ENCODE measurements at places on chromosomes 13 and 19.

DNA sequence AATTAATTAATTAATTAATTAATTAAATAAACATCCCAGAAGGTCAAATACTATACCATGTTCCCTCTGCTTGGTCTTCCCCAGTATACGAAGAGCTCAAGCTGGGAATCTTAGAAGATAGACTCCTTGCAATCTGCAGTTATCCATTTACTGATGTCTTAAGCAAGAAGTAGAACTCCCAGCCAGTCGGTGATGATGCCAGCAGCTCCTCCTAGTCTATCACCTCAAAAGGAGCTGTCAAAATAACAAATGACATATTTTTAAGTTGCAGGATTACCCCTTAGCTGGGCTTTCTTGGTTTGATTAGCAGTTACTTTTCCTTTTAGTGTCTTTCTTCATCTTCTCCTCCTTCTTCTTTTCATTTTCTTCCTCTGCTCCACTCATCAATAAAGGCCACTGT is 6.0 kb upstream of the ZNF507 start:
- DNase-seq, result no peak

DNA sequence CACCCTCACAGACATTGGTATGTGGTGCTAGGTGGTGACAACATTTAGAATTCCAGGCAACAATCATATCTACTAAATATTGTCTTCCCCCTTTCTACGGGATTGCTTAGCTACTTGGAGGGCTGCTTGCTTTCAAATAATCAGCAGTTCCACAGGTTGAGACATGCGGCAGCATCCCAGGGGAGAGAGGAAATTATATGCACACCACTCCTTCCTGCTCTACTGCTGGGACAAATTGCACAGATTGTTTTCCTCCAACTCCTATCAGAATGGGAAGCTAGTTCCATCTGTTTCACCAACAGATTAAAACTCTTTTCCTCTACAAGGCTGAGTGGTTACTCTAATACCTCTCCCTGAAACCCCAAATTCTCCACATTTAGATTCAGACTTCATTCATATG is 275.4 kb downstream of the DNAJC15 start:
- DNase-seq, result no peak

DNA sequence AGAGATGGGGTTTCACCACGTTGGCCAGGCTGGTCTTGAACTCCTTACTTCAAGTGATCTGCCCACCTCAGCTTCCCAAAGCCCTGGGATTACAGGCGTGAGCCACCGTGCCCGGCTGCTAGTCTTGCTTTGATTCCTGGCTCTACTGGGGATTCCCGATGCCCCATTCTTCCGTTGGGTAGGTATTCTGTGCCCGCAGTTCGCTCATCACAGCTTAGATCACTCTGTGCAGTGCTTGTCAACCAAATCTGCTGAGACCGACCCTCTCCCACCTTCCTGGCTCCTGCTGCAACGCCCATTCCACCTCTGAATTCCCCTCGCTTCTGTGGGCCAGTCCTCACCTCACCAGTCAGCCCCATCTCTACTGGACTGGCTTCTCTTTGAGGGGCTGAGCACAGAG is 4.6 kb upstream of the ZNF414 start:
- no peak for DNase-seq

DNA sequence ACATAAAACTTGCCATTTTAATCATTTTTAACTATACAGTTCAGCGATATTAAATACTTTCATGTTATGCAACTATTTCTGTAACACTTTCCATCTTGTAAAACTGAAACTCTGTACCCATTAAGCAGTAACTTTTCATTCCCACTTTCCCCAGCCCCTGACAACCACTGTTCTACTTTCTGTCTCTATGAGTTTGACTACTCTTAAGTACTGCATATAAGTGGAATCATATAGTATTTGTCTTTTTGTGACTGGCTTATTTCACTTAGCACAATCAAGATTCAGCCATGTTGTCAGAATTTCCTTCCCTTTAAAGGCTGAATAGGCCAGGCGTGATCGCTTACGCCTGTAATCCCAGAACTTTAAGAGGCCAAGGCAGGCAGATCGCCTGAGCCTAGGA is 56.2 kb downstream of the ARHGAP35 start:
- DNase-seq, result no peak

DNA sequence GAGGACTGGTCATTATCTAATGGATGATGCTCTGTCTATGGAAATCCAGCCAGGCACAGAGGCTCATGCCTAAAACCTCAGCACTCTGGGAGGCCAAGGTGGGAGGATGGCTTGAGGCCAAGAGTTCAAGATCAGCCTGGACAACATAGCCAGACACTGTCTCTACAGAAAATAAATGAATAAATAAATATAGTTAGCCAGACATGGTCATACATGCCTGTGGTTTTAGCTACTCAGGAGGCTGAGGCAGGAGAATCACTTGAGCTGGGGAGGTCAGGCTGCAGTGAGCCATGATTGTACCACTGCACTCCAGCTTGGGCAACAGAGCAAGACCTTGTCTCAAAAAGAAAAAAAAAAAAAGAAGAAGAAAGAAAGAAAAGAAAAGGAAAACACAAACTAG is 234.7 kb downstream of the TSHZ3 start:
- no peak for DNase-seq

Data from iPS DF 19.7 (cell line).